ENCODE measurements at places on chromosomes 11 and 22.

GRCh38 chr11:72203163-72203562 is 11.2 kb downstream of the FOLR1 start:
- no peak for DNase-seq

- DNase-seq, result no peak
Observed at GRCh38 chr11:8222820-8223512, 40.7 kb downstream of the LMO1 start.

DNA sequence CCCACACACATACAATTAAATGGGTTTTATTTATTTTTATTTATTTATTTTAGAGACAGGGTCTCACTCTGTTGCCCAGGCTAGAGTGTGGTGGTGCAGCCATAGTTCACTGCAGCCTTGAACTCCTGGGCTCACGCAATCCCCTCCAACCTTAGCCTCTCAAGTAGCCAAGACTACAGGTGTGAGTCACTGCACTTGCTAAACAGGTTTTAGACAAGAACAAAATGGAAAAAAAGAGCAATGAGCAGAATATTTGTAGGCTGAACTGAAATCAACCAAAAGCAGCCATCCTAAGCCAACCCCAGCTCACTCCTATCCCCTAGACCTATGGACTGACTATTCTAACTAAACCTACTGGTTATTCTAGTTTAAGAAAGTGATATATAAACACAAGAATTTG is 37.8 kb downstream of the MRE11 start:
- peak; percentile 9 for DNase-seq

DNA sequence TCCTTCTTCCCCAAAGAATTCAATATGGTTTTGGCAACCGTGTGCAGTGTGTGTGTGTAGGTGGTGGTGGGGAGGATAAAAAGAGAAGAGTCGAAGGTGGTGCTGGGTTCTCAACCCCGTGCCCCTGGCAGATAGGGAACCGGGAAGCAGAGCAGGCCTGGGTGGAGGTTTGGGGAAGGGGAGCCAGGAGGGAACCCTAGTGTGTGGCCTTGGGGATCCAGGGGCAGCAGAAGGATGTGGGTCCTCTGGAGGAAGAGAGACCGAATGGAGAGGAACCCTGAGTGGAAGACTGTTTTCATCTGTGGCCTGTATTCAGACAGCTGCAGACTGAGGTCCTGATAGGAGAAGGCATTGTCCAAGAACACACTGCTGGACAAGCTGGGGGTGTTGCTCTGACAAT is 73.3 kb upstream of the B3GAT1 start:
- no peak for DNase-seq

- DNase-seq, result no peak
Observed at GRCh38 chr11:123559523-123559955, 94.9 kb downstream of the SCN3B start.

- DNase-seq, result no peak
Observed at GRCh38 chr11:67356864-67357561, 3.7 kb upstream of the POLD4 start.

GRCh38 chr11:75351791-75352587 is 528 bp upstream of the ARRB1 start:
- no peak for DNase-seq

DNA sequence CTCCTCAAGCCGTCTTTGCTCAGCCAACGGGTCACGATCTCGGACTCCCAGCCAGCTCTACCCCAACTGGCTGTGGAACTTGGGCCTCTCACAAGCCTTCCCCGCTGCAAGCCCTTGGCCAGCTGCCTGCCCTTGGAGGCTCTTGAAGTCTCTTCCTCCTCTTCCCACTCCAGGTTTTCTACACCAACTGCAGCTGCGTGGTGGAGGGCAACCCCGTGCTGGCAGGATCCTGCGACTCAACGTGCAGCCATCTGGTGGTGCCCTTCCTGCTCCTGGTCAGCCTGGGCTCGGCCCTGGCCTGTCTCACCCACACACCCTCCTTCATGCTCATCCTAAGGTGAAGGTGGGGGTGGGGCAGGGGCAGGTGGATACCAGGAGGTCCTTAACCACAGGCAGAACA is 40.5 kb upstream of the TPBGL start:
- DNase-seq, result no peak

DNA sequence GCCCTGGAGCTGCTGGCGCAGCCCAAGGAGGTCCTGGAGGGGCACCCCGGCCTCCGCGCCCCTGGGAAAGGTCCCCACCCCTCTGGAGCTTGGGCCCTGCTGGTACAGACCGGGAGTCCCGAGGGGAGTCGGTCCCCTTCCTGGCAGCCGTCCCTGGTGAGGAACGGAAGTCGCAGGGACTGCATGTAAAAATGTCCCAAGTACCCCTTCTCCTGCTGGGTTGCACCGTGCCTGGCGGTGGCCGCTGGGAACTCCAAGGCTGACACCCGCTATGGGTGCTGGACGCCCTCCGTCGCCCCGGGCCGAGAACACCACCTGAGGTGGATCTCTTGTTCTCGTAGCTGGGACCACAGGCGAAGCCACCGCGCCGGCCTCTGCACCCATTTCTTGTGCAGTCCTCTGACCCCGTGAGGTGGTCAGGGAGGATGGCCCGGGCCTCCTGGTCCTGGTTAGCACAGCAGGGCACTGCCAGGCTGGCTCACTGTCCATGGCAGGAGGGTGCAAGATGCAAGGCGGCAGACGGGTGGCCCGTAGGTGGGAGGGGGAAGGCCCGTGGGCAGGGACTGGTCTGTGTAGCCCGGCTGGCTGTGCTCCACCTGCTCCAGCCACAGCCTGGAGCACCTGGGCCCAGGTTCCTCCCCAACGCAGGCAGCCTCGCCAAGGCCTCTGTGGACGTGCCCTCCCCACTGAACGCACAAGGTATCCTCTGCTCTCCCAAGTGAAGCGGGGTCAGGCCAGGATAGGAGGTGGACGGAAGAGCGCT is 165.2 kb downstream of the IGLL1 start:
- no peak for DNase-seq

DNA sequence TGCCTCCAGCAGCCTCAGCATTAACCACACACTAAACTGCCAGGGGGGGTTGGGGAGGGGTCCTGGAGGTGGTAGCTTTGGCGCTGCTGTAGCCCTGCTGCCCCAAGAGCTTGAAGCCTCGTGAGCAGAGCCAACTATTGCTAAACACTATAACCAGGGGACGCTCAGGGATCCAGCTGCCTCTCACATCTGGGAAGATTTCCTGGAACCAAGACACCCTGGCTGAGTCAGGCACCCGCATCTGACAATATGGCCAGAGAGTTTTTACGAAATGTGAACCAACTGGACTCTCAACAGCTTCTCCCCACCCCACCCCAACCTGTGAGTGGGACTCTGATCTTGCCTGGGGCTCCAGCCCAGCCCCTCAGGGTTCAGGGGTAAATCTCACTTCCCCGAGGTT is 14.3 kb downstream of the C1QTNF6 start:
- DNase-seq, result no peak

DNA sequence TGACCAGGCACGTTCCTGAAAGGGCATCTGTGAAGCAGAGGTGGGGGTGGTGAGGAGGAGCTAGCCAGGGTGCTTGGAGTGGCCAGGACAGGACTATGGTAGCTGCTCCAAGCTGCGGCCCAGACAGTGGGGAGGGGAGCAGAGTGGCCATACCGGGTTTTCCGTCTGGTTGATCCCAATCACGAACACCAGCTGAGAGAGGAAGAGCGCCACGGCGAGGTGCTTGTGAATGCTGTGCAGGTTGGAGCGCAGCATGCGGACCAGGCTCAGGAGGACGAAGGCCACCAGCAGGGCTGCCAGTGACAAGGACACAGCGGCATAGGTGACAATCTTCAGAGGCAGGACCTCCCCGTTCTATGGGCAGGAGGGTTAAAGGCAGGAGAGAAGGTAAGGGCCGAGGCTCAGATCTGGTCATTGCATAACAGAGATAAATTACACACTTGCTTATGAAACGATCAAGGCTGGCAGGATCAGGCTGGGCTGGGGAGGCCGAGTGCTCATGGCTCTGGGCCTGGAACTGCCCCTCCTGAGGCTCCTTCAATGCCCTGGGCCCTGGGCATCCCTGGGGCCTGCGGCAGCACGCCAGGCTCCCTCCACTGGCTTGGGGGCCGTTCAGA is 41.5 kb downstream of the TRMU start:
- no peak for DNase-seq

GRCh38 chr22:46605117-46605516 is 15.1 kb upstream of the GRAMD4 start:
- no peak for DNase-seq

DNA sequence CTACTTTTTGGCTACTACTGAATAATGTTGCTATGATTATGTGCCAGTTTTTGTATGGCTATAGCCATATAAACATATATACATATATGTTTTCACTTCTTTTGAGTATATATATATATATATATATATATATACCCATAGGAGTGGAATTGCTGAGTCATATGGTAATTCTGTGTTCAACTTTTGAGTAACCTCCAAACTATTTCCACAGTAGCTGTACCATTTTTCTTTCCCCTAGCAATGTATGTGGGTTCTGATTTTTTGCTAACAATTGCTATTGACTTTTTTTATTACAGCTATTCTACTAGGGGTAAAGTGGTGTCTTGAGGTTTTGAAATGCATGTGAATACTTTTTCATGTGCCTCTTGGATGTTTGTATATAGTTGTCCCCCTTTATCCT is 30.4 kb downstream of the CBL start:
- DNase-seq, result no peak

GRCh38 chr11:125261588-125261987 is 97.0 kb downstream of the PKNOX2 start:
- no peak for DNase-seq

GRCh38 chr22:32308191-32308590 is 49.5 kb upstream of the RFPL3 start:
- no peak for DNase-seq

DNA sequence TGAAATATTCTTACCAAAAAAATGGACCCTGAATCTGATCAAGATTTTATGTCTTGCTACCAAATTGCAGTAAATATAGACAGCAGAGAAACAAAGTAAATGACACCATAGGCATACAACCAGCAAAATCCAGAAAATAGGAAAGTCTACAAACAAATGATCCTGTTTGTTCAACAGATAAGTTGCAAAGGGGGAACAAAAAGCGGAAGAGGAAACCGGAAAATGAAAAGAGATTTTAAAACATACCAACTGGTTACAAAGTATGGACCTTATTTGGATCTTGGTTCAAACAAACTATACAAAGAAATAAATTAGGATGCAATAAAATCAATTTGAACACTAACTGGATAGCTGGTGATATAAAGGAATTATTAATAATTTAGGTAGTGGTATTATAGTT is 92.0 kb downstream of the TMPRSS5 start:
- DNase-seq, result no peak

DNA sequence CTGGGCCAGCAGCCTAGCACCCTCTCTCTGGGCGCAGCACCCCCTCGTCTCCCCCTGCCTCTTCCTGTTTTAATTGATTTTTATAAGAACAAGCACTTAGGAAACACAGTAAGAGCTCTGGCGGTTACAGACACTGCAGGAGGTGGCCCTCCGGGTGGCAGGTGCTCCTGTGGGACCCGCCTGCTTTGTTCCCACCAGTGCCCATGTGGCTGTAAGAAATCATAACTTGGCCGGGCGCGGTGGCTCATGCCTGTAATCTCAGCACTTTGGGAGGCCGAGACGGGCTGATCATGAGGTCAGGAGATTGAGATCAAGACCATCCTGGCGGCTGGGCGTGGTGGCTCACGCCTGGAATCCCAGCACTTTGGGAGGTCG is 18.4 kb downstream of the TSPAN4 start:
- DNase-seq, result no peak

DNA sequence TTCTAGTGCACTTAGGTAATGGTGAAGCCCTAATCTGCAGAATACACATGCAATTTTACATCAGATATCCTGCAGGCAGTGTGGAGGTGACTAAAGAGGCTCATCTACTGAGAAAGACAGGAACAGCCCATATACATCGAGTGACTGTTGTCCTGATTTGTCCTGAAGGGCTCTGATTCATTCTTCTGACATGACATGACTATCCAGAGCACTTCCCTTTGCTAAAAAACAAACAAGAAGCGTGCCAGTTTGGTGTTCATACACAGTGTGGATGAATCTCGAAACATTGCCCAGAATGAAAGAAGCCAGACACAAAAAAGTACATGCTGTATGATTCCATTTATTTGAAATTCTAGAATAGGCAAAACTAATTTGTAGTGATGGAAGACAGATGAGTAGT is 48.0 kb upstream of the AMPD3 start:
- no peak for DNase-seq

- DNase-seq, result no peak
Observed at GRCh38 chr11:124315052-124315451, 1.3 kb upstream of the OR8D1 start.

DNA sequence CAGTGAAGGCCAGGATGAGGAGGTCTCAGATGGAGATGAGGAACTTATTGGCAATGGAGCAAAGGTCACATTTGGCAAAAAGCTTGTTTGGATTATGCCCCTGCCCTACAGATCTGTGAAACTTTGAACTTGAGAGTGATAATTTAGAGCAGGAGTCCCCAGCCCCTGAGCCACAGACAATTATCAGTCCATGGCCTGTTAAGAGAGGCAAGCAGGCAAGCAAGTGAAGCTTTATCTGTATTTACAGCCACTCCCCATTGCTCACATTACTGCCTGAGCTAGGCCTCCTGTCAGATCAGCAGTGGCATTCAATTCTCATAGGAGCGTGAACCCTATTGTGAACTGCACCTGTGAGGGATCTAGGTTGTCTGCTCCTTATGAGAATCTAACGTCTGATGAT is 1076.9 kb upstream of the TENM4 start:
- no peak for DNase-seq

DNA sequence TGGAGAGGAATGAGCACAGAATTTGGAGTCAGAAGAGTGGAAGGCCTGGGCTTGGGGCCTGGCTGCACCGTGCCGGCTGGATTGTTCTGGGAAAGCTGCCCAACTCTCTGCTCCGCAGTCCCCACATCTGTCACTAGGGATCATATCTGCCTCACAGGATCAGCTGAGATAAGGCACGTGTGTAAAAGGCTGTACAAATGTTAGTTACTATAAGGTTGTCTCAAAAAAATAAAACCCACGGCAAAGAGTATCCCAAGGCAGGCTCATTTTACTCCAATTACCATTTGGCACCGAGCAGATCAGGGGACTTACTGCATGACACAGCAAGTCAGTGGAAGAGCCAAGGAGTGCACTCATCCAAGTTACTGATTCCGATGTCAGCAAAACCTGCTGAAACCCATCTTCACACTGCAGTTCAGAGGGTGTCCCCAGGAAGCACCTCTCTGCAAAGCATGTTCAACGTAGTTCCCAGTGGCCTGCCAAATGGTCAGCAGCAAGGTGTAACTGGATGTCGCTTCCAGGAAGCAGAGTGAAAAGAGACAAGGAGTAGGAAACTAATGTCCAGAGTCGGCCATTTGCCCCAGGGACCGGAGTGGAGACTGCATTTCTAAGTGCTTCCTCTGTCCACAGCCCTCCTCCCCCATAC is 18.1 kb upstream of the MRTFA start:
- DNase-seq, result no peak
